ENCODE measurements at places on chromosomes 5 and 9.

GRCh38 chr5:54602475-54602874 lies 84.9 kb downstream of the SNX18 start:
- no peak for DNase-seq

- no peak for DNase-seq
Observed at GRCh38 chr9:107228496-107229039, 54.5 kb upstream of the RAD23B start.

- peak; percentile 17 for DNase-seq
Observed at GRCh38 chr5:107248066-107248695, 422.6 kb downstream of the EFNA5 start.

GRCh38 chr9:98766586-98766985 lies 29.8 kb downstream of the ANKS6 start:
- DNase-seq, result peak; percentile 97
